ENCODE measurements at places on chromosomes 16 and 17.
A peak's percentile ranks its signal among the peaks of the same experiment; 100 is the strongest.

DNA sequence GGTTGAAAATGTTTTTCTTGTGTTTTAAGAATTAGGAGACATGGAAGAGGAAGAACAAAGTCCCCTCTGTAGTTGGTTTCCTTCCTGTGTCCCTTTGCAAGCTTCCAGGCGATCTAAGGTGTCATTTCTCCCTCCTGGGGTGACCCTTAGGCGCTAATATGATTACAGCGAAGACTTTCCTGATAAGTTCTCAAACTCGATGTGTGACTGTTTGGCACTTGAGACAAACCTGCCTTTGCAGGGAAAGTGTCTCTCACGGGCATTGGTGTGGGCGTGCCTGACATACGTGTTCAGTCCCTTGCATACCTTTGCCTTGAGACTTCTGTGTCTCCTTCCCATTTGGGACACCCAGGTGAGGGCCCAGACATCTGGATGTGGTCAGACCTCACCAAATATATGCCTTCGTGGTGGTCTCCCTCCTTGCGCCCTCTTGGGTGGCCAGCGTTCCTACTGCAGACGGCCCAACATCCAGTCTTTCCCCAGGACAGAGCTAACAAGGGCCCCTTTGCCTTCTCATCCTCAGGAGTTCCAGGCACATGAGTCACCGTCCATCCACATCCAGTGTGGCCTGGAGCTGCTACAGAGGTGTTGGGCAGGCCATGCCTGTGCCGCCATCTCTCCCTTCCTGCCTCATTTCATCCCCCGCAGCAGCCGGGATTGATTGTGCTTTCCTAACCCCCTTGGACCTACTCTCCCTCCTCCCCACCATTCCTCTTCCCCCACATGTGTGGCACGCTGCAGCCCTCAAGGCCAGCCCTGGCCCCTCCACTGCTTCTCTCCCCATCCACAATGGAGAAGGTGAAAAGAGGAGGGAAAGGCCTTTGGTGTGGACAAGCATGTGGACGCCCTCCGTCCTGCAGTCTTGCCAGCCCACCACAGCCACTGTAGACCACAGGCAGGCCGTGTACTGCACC is 3.1 kb upstream of the JPT2 start:
- DNase-seq, result no peak

DNA sequence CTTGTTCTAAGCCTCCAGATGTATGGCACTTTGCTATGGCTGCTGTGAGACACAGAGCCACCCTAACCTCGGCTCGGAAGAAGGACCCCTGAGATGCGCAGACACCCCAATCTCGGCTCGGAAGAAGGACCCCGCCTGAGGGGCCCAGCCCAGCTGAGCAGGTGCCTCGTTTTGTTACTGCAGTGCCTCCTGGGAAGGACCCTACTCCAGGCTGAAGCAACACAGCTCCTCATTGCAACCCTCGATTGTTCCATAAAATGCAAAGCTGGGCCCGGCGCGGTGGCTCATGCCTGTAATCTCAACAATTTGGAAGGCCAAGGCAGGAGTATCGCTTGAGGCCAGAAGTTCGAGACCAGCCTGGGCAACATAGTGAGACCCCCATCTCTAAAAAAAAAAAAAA is 61.3 kb downstream of the C16orf95 start:
- DNase-seq, result no peak

GRCh38 chr16:70754371-70754770 is 46.6 kb downstream of the VAC14 start:
- DNase-seq, result no peak

- DNase-seq, result no peak
Observed at GRCh38 chr16:12417030-12417814, 386.5 kb downstream of the CPPED1 start.

GRCh38 chr17:299546-299945 is 53.1 kb downstream of the RPH3AL start:
- DNase-seq, result no peak

GRCh38 chr17:44258811-44259351 is 9.1 kb downstream of the SLC4A1 start:
- no peak for DNase-seq

DNA sequence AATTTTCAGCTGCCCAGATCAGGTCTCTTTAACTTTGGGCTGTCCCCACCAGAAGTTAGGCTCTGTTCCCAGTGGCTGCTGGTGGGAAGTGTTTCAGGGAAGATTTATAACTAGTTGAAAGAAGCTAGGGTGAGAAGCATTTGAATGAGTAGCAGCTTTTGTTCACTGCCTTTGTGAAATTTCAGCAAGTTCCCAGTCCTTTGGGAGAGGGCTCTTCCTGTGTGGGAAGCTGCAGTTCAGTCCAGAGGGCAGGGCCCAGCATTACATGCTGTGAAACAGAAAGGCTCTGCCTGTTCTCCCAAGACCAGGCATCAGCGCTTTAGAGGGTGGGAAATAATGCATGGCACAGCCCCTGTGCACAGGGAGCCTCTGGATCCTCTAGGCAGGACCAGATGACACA is 17.8 kb downstream of the PROCA1 start:
- DNase-seq, result no peak

- DNase-seq, result no peak
Observed at GRCh38 chr17:82152556-82153294, 54.7 kb upstream of the FASN start.

DNA sequence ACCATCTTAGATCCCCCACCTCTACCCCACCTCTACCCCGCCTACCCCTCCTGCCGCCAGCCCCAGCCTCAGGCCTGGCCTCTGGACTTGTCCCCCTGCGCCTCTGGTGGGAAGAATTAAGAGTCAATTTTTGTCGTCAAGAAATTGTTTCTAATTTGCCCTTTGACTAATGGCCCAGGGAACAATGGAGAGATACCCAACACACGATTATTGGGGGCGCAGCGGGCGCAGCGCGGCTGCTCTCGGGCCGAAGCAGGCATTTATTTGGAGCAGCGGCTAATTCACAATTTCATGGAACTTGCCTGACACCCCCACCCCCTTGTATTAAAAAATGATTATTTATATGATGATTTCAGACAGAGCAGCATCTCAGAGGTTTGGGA is 4.4 kb upstream of the BAHCC1 start:
- no peak for DNase-seq

- no peak for DNase-seq
Observed at GRCh38 chr16:27273670-27274423, 5.3 kb upstream of the NSMCE1 start.

GRCh38 chr17:12730931-12731521 is 58.3 kb upstream of the ARHGAP44 start:
- no peak for DNase-seq

- no peak for DNase-seq
Observed at GRCh38 chr17:45267436-45268055, 5.7 kb upstream of the SPATA32 start.

- DNase-seq, result no peak
Observed at GRCh38 chr16:10972108-10972818, 27.9 kb downstream of the CLEC16A start.

- no peak for DNase-seq
Observed at GRCh38 chr17:17190188-17190587, 15.9 kb downstream of the PLD6 start.

DNA sequence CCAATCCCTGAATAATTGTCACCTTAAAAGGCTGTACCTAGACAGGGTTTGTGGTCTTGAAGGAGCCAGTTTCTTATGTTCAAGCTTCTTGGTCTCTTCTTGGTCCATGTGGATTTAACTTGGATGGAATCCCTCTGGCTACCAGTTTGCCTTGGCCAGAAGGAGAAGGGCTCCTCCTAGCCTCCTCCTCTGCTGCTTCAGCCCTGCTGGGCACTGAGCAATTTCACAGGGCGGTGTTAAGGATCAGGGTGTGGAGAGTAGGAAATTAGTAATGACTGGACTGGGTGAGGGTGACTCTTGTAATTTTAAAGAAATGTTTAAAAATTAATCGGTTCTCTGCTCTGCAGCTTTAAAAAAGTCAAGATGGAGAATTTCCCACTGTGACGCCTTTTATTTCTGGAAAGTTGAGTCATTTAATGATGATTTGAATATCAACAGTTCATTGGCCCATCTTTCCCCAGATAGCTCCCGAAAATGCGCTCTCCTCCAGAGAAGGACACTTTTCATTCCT is 96.4 kb downstream of the MSI2 start:
- DNase-seq, result no peak

- DNase-seq, result no peak
Observed at GRCh38 chr17:43428524-43428923, 29.7 kb downstream of the ARL4D start.

GRCh38 chr17:59521465-59522126 is 43.8 kb upstream of the DHX40 start:
- DNase-seq, result peak; percentile 12

Measured in substantia nigra (tissue), 51 donors.